ENCODE measurements at places on chromosomes 3 and 15.

DNA sequence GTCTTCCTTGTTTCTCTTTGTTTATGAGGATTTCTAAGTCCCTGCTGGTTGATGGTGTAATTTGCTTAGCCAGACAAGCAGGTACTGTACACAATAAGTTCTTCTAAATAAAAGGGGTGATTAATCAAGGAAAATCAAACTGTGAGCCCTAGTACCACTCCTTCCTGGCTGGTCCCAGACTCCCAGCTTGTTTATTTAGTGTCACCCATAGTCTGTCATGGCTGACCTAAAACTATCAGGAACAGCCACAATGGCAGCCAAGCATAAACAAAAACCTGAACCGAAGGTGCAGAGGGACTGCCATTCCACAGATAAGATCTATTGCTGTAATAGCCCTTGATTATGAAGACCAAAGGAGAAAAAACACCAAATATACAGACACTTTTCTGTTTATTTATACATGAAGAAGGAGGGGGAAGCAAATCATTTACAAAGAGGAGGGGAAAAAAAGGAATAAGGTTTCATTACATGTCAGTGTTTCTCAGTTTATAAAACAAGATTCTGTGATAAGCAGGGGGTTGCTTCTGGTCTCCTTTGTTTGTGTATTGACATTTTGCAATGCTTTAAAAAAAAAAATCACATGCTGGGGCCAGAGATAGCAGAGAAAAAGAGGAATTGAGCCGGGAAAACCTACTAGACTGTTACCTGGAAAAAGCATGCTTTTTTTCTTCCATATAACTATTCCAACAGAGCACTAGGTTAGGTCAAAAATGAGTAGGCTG, 182.4 kb upstream of the DPH6 start:
- no peak for DNase-seq

DNA sequence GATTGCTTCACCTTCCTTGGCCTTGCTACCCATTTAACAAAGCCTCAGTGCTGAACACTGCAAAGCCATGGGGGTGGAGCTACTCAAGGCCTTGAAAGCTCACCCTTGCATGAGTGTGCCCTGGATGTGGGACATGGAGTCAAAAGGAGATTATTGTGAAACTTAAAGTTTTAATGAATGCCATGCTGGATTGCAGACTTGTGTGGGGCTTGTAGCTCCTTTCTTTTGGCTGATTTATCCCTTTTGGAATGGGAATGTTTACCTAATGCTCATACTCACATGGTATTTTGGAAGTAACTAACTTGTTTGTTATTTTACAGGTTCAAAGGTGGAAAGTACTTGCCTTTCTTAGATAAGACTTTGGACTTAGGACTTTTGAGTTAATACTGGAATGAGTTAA, 538.5 kb upstream of the NECTIN3 start:
- DNase-seq, result no peak

DNA sequence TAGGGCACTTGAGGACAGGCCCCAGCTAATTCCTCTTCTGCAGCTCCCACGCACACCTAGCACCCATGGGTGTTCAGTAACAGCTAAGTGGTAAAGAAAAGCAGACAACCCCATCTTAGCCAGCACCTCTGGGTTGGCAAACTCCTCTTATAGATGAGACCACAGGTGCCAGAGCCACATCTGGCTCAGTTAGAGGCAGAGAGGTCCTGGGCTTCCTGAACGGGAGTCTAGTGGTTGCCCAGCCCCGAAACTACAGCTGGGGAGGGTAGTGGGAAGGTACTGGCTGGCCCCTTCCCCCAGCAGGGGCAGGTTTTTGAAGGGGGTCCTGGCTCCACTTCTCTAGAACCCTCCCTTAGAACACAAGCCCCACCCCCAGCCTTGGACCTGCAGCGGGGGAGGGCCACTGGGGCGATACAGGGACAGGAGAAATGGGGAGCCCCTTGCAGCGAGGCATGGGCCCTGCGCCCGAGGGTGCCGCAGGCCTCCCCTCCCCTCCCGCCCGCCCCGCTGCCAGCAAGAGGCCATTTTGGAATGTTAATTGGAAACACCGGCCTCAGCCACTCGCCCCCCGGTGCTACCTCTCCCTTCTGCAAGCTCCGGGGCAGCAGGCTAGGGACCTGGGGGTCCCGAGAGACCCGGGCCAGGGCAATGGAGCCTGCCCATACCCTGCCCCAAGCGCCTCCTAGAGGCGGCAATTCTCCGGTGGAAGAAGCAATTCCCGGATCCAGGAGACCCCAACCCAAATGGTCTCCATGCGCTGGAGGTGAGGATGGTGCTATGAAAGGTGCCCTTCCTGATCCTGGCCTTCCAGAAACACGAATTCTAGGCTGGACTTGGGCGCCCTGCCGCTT, 1.5 kb downstream of the DUSP7 start:
- no peak for DNase-seq

- no peak for DNase-seq
Observed at GRCh38 chr3:33915796-33916546, 117.5 kb downstream of the PDCD6IP start.

DNA sequence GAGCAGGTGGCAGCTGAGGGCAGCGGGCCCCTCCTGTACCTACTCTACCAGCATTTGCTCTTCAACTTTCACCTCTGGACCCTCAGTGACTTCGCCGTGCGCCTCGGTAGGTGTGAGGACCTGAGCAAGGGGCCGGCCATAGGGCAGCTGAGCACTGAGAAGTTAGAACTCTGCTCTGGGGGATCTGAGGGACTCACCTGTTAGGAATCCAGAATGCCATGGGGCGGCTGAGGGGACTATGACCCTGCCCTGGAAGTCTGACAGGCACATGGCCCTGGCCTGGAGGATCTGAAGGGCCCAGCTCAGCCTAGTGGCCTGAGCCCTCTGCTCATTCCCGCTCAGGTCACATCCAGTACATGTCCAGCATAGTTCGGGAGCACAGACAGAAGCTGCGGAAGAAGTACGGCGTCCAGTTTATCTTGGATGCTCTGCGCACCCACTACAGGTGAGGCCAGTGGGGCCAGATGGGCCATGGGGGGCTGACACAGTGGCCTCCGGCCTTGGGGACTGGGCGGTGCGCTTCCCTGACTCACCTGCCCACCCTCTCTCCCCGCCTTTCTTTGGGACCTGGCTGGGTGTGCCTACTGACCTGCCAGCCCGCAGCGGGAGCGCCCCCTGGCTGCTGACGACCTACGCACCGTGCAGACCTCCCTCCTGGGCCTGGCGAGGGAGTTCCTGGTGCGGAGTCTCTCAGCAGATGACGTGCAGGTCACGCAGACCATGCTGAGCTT, 18.8 kb downstream of the NBEAL2 start:
- peak; percentile 92 for DNase-seq

- DNase-seq, result no peak
Observed at GRCh38 chr15:77627581-77627980, 5.1 kb downstream of the LINGO1 start.
